ENCODE measurements at places on chromosomes 4 and X.

- no peak for DNase-seq
Measured at GRCh38 chr4:77113069-77113468, 37.3 kb upstream of the CCNI start.

DNA sequence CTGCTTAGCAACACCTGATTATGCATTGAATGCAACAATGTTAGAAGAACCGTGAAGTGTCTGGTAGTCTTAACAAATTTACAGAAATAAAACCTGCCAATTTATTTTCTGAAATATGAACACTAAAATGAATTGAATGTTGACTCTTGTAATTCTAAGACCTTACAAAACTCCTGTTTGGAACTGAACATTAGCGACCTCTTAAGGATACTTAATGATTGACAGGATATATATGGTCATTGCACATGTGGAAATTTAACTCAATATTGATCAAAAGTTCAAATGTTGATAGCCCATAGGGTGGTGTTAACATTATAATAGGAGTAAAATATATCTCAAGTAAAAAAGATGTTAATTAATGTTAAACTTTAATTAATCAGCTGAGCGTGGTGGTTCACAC, 79.1 kb downstream of the TECRL start:
- no peak for DNase-seq

DNA sequence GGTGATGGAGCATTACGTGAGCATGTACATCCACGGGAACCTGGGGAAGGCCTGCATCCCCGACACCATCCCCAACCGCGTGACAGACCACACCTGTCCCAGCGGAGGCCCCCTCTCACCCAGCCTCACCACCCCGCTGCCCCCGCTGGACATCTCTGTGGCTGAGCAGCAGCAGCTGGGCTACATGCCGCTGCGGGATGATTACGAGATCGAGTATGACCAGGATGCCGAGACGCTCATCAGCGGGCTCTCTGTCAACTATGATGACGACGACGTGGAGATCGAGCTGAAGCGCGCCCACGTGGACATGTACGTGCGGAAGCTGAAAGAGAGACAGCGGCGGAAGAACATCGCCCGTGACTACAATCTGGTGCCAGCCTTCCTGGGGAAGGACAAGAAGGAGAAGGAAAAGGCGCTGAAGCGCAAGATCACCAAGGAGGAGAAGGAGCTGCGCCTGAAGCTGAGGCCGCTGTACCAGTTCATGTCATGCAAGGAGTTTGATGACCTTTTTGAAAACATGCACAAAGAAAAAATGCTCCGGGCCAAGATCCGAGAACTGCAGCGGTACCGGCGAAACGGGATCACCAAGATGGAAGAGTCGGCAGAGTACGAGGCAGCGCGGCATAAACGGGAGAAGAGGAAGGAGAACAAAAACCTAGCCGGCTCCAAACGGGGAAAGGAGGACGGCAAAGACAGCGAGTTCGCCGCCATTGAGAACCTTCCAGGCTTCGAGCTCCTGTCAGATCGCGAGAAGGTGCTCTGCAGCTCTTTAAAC, 11.1 kb downstream of the TADA2B start:
- DNase-seq = no peak

GRCh38 chr4:137470806-137471205, 61.5 kb downstream of the PCDH18 start:
- no peak for DNase-seq

GRCh38 chr4:88137112-88137511, 21.3 kb downstream of the ABCG2 start:
- DNase-seq = no peak

GRCh38 chr4:75995727-75996126, 5.0 kb upstream of the SDAD1 start:
- no peak for DNase-seq

- DNase-seq = no peak
Measured at GRCh38 chr4:114941503-114941902, 171.9 kb downstream of the NDST4 start.

DNA sequence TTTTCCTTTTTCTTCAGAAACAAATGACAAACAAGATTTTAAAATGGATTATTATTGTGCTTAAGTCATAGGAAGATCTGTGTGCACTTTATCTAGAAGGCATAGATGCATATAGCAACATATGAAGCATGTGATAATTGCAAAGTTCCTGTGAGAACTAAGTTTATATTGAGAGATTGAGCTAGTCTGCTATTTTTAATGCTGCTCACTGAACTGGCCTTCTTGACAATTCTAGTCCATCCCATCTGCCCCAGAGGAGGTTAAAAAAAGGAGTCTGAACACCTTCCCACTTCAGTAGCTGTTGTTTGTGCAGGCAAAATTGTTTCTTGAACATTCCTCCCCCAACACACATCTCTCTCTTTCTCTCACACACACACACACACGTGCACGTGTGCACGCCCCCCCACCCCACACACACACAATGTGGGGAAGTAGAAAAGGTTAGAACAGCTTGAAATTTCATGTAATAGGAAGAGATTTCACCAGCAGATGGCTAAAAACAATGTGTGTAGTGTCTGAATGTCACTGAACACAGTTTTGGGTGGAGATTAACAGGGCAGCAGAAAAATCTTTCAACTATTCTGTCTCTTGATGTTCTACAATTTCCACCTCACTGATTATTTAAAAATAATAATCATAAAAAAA, 108.0 kb downstream of the GPM6A start:
- no peak for DNase-seq

GRCh38 chr4:7206385-7206784, 14.0 kb downstream of the SORCS2 start:
- no peak for DNase-seq

GRCh38 chr4:173289353-173289727, 44.8 kb downstream of the HMGB2 start:
- no peak for DNase-seq

- no peak for DNase-seq
Measured at GRCh38 chr4:80336582-80336981, 1.1 kb downstream of the CFAP299 start.

GRCh38 chr4:114727461-114727860, 128.9 kb downstream of the UGT8 start:
- DNase-seq = no peak

- DNase-seq = no peak
Measured at GRCh38 chrX:40688929-40689328, 41.6 kb upstream of the CXorf38 start.

GRCh38 chr4:139239127-139239772, 40.8 kb downstream of the MGARP start:
- DNase-seq = no peak

DNA sequence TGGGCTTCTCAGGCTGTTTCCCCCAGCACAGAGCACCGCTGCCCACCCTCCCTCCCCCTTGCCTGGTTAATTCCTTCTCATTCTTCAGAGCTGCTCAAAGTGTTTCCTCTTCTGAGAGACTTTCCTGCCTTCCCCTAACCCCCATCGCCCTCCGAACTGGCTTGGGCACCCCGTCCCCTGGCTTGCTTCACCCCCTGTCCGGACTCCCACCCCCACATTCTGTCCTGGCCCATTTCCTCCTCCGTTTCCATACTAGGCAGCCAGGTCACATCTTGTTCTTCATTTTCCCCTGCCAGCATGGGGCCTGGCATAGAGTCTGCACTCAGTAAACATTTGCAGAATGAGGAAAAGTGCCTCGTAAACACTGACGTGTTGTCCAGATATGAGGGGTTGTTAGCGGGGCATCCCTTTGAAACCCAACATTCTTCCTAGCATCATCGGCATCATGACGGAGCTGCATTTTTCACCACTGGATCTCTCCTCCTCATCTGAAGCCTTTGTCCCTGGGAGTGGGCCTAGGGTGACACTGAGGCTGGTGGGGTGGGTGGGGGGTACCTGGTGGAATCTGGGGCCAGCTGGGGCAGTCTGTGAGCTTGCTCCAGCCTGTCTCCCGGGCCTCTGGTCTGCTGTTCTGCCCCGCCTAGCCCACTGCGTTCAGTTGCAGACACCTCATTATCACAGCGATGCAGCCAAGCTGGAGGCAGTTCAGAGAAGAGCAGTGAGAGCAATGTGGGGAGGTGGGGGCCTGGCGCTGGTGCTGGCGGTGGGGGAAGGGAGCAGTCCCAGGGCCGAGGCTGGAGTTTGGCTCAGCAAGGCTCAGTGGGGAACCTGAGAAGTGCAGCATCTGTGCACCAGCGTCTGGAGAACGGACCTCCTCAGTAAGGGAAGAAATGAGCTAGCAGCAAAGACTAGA, 149.4 kb upstream of the PJA1 start:
- no peak for DNase-seq

GRCh38 chr4:575281-576141, 584 bp downstream of the TMEM271 start:
- no peak for DNase-seq

- DNase-seq = no peak
Measured at GRCh38 chr4:147965056-147965455, 233.2 kb downstream of the ARHGAP10 start.

DNA sequence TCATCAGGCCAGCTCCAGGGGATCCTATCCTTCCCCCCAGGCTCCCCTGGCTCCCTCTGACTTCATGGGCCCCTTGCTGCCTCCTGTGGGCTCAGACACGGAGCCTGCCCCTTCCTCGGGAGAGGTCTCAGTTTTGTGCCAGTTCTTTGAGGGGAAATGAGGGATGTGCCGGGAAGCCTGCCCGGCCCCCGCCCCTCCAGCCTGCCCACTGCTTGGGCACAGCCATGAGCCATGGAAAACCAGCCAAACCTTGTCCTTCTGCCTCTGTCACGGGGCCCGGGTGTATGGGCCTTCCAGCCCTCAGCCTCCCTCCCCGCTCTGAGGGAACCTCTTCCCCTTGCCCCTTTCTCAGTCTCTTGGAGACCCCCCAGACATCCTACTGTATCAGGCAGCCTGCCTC, 6.8 kb downstream of the BGN start:
- DNase-seq = no peak

All from stimulated activated CD8-positive, alpha-beta memory T cell treated with anti-CD3 and anti-CD28 coated beads, Interleukin-7, amount 100 ng/mL, for 1 hour (primary cell).